ENCODE measurements at places on chromosomes 6 and 20. TPM values are rescaled to one million over a fixed set of nuclear protein-coding genes. Genes with fewer than 3 reads are reported as not detected.

RBM24 gene
- total RNA-seq = not detected

WFDC12 gene
- not detected for total RNA-seq

TPD52L1 gene
- 1.1 TPM for total RNA-seq

MUCL3 gene
- total RNA-seq = not detected

GINS1 gene
- total RNA-seq = 35.9 TPM

PTPRK gene
- total RNA-seq = 7.7 TPM

SLC35D3 gene
- not detected for total RNA-seq

PDE7B gene
- 0.68 TPM for total RNA-seq

F13A1 gene
- not detected for total RNA-seq

HLA-DPA1 gene
- 27.6 TPM for total RNA-seq

EEF1E1 gene
- total RNA-seq = 73.7 TPM

All from activated CD8-positive, alpha-beta T cell treated with anti-CD3 and anti-CD28 coated beads for 36 hours (primary cell).